ENCODE measurements at places on chromosomes 12 and 14.
A peak's percentile ranks its signal among the peaks of the same experiment; 100 is the strongest.

GRCh38 chr12:132427999-132428935 is 61.7 kb upstream of the FBRSL1 start:
- DNase-seq = no peak

DNA sequence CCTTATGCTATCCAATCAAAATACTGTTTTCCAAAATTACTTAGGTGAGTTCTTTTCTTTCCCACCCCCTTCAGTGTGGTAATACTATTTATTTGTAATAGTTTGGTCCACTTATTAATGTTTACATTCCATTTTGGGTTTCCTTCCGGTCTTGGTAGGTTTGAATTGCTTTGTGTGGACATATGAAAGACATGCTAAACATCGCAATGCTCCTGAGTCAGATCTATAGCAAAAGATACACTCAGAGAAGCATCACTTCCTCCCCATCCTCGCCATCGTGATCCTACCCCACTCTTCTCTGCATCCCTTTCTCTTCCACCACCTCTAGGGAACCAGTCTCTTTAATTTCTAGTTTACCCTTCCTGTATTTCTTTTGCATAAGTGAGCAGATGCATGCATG is 30.0 kb downstream of the TUNAR start:
- no peak for DNase-seq

GRCh38 chr14:69151458-69152180 is 1.3 kb downstream of the DCAF5 start:
- peak; percentile 71 for DNase-seq

DNA sequence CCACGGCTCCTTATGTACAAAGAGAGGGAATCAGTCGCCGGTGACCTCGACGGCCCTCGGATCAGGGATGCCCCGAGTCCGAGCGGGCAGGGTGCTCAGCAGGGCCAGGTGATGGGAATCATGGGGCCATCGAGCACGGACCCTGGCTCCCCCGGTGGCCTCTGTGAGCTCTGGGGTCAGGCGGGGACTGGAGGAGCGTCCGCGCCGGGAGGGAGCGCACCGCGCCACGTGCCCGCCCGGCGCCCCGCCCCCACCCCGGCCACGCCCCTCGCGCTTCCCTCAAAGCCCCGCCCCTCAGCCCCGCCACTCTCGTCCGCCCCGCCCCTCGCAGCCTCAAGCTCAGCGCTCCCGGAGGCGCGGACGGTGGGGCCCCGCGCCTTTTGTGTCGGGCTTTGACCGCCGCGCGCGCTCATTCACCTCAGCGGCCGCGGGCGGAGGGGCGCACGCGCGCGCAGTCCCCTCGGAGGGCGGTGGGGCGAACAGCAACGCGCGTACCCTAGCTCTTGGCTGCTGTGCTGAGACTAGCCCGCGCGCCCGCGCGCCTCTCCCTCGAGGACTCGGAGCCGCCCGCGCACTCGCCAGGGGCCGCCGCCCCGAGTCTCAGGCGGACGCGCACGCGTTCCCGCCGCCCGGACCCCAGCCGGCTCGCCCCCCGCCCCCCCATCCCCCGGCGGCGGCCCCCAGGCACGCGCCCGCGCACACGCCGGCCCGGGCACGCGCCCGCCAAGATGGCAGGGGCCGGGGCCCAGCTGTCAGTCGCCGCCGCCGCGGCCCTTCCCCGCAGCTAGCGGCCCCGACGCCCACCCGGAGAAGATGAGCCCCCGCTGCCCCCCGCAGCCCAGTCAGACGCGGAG is 93.9 kb upstream of the EVL start:
- peak; percentile 80 for DNase-seq

GRCh38 chr12:10624605-10625004 is 11.2 kb upstream of the MAGOHB start:
- DNase-seq = no peak

Data from HuH-7.5 (cell line).